Endothelial cell of umbilical vein (primary cell): ENCODE measurements at places on chromosomes 3 and 15. TPM values are rescaled to one million over a fixed set of nuclear protein-coding genes. Genes with fewer than 3 reads are reported as not detected.

DNA sequence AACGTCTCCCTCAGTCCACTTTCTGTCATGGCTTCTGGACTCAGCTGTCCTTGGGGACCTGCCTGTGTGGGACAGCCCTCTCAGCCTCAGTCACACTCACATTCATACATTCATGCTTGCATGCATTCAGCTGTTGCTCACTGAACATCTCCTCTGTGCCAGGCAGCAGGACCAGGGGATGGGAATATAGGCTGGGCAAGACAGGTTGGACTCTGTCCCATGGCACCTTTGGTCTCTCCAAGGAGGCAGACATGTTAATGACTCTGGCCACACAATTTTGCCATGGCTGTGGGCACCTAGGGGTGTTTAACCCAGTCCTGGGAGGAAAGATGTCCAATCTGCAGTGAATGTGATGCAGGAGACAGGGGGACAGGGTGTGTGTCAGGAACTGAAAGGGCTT lies 7.8 kb upstream of the DNAH1 start:
- no peak overlapping the region for H3K4me3 ChIP-seq
- no peaks in the 10 kb centered on the region for H3K36me3 ChIP-seq
- H3K4me1 ChIP-seq: peaks cover 2% of the 10 kb centered on the region
- no peaks in the 10 kb centered on the region for H3K27me3 ChIP-seq
- no peak overlapping the region for H3K27ac ChIP-seq
- DNase-seq: no peak

DNA sequence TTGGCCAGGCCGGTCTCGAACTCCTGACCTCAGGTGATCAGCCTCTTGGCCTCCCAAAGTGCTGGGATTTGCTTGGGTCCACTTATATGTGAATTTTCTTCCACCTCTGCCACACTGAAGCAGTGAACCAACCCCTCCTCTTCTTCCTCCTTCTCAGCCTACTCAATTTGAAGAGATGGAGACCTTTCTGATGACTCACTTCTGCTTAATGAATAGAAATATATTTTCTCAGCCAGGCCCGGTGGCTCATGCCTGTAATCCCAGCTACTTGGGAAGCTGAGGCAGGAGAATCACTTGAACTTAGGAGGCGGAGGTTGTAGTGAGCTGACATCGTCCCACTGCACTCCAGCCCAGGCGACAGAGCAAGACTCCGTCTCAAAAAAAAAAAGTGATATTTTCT lies 46.8 kb upstream of the GATM start:
- H3K4me1 ChIP-seq: no peaks in the 10 kb centered on the region
- H3K36me3 ChIP-seq: peaks cover 6% of the 10 kb centered on the region
- H3K27me3 ChIP-seq: no peaks in the 10 kb centered on the region

GRCh38 chr3:66703501-66703900 lies 202.7 kb upstream of the LRIG1 start:
- no peaks in the 10 kb centered on the region for H3K4me1 ChIP-seq
- H3K27me3 ChIP-seq: peaks cover 3% of the 10 kb centered on the region
- no peaks in the 10 kb centered on the region for H3K36me3 ChIP-seq
- H3K27ac ChIP-seq: no peak overlapping the region

- DNase-seq: peak; percentile 77
- no peaks in the 10 kb centered on the region for H3K36me3 ChIP-seq
- no peak overlapping the region for H3K27ac ChIP-seq
- peaks cover 4% of the 10 kb centered on the region for H3K4me1 ChIP-seq
- no peak overlapping the region for H3K4me3 ChIP-seq
Measured at GRCh38 chr15:70488002-70488605, 275.3 kb downstream of the UACA start.

DNA sequence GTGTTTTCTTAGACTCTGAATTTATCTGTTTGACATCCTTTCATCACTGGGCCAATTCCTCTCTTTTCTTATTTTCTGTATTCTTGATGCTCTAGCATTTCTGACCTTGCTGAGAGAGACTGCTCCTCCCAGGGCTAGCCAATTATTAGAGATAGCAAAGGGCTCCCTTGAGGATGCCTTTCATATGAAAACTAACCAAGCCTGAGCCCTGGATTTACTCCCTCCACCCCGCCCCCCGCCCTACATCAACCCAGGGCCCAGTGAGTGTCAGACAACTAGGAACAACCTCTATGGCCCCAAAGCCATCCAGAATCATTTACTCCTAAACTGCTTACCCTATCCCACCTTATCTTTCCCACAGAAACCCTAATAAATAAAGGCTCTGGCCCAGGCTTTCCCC lies 69.7 kb upstream of the LARS2 start:
- no peaks in the 10 kb centered on the region for H3K4me1 ChIP-seq
- no peak for DNase-seq
- H3K4me3 ChIP-seq: no peak overlapping the region
- H3K27me3 ChIP-seq: peaks cover 4% of the 10 kb centered on the region
- H3K36me3 ChIP-seq: no peaks in the 10 kb centered on the region
- H3K27ac ChIP-seq: no peak overlapping the region

GRCh38 chr3:5431811-5432378 lies 244.4 kb downstream of the EDEM1 start:
- no peaks in the 10 kb centered on the region for H3K27me3 ChIP-seq
- H3K4me3 ChIP-seq: no peak overlapping the region
- H3K36me3 ChIP-seq: no peaks in the 10 kb centered on the region
- H3K4me1 ChIP-seq: no peaks in the 10 kb centered on the region
- DNase-seq: no peak
- no peak overlapping the region for H3K27ac ChIP-seq

GRCh38 chr3:132288357-132288756 lies 28.9 kb upstream of the ACP3 start:
- no peaks in the 10 kb centered on the region for H3K4me1 ChIP-seq
- H3K4me3 ChIP-seq: no peak overlapping the region
- no peak for DNase-seq
- no peak overlapping the region for H3K27ac ChIP-seq
- H3K27me3 ChIP-seq: no peaks in the 10 kb centered on the region

- no peaks in the 10 kb centered on the region for H3K27me3 ChIP-seq
- H3K36me3 ChIP-seq: no peaks in the 10 kb centered on the region
- peak; percentile 66 for DNase-seq
- peak overlapping the region; percentile 70 for H3K27ac ChIP-seq
Measured at GRCh38 chr15:58066042-58066867, 744 bp upstream of the ALDH1A2 start.

DNA sequence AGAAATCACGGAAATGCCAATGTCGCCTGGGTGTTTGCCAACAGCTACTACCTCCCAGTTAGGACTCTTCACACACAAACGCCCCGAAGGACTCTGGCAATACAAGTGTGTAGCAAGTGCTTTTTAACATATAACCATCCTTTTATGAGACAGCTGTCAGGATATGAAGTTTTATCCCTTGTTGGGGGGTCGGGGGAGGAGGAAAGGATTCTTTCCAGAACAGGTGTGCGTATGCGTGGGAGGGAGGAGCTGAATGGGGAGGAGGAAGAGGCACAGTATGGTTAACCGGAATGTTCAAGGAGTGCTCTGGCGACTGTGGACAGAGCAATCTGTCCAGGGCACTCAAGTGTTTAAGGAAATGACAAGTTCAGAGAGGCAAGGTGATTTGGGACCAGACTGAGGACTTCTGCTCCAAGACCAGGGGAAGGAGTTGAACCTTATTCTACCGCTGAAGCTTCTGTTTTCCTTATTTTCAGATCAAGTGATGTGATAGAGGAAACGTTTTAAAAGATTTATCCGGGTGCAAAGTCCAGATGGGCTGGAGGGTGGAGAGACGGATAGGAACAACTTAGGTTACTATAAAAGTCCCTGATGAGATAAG lies 1.3 kb downstream of the TSPAN3 start:
- H3K27me3 ChIP-seq: peaks cover 4% of the 10 kb centered on the region
- peak overlapping the region; percentile 81 for H3K27ac ChIP-seq
- peaks cover 44% of the 10 kb centered on the region for H3K4me1 ChIP-seq

- no peak overlapping the region for H3K4me3 ChIP-seq
- H3K36me3 ChIP-seq: no peaks in the 10 kb centered on the region
- H3K27me3 ChIP-seq: no peaks in the 10 kb centered on the region
- H3K4me1 ChIP-seq: peaks cover 28% of the 10 kb centered on the region
- DNase-seq: peak; percentile 43
- peak overlapping the region; percentile 43 for H3K27ac ChIP-seq
Measured at GRCh38 chr15:74384881-74385643, 17.6 kb upstream of the CYP11A1 start.

- no peaks in the 10 kb centered on the region for H3K36me3 ChIP-seq
- H3K4me3 ChIP-seq: no peak overlapping the region
- H3K27ac ChIP-seq: no peak overlapping the region
Measured at GRCh38 chr15:96561593-96561992, 231.1 kb downstream of the NR2F2 start.

GRCh38 chr3:122105626-122106025 lies 50.5 kb downstream of the CD86 start:
- no peaks in the 10 kb centered on the region for H3K4me1 ChIP-seq
- H3K36me3 ChIP-seq: no peaks in the 10 kb centered on the region
- no peaks in the 10 kb centered on the region for H3K27me3 ChIP-seq
- no peak overlapping the region for H3K27ac ChIP-seq

GRCh38 chr15:43423793-43424192 lies 52.9 kb downstream of the TUBGCP4 start:
- H3K4me1 ChIP-seq: no peaks in the 10 kb centered on the region
- H3K36me3 ChIP-seq: peaks cover 11% of the 10 kb centered on the region
- DNase-seq: no peak

DNA sequence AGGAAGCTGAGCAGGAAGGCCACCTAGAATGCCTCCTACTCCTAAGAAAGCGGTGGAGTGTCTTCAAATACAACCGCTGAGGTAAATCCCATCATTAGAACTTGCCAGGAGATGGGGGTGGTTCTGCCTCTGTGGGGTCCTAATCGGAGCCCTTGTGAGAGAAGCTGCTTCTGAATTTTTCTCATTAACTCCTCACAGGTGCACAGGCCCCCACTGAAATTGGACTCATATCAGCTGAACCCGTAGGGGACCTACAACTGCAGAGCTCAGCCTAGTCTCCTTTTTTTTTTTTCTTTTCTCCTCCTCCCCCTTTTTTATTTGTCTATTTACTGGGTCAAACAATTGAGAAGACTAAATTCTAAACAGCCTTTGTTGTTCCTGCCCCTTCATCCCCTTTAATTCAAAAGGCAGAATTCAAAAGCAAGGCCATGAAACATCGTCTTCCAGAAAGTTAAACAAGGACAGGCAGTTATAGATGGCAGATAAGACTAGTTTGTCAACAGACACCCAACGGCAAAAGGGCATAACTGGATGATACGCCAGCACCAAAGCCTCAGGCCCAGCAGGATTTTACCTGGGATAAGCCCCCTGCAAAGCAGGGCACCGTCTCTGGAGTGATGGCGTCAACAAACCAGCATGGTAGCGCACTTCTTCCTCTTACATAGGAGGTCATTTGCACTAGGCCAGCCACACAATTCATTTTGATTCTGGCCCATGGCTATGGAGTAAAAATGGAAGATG lies 213.7 kb upstream of the HES1 start:
- DNase-seq: no peak
- no peak overlapping the region for H3K27ac ChIP-seq
- H3K4me3 ChIP-seq: no peak overlapping the region
- no peaks in the 10 kb centered on the region for H3K36me3 ChIP-seq

GRCh38 chr3:31485196-31485595 lies 47.5 kb upstream of the STT3B start:
- H3K36me3 ChIP-seq: no peaks in the 10 kb centered on the region
- no peak overlapping the region for H3K27ac ChIP-seq
- no peak overlapping the region for H3K4me3 ChIP-seq
- H3K27me3 ChIP-seq: no peaks in the 10 kb centered on the region
- H3K4me1 ChIP-seq: no peaks in the 10 kb centered on the region

DNA sequence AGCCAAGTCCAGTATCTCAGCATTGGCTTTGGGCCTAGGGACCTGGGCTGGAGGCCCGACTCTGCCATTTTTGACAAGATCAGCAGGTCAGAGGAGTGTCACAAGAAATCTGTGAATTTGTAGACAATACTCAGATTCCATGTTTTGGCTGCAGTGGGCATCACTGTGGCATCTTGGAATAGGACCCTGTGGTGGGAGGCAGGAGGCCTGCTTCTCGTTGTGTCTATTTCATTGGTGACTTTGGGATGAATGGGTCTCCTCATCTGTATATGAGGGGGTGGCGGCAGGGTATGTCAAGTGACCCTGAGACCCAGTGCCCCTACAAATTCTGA lies 3.3 kb downstream of the C15orf39 start:
- H3K36me3 ChIP-seq: peaks cover 42% of the 10 kb centered on the region
- H3K4me3 ChIP-seq: no peak overlapping the region
- H3K27me3 ChIP-seq: no peaks in the 10 kb centered on the region
- H3K27ac ChIP-seq: no peak overlapping the region

GRCh38 chr3:112786002-112786590 lies 60.6 kb downstream of the CD200R1L start:
- no peak overlapping the region for H3K27ac ChIP-seq
- H3K27me3 ChIP-seq: no peaks in the 10 kb centered on the region
- no peaks in the 10 kb centered on the region for H3K36me3 ChIP-seq
- peak; percentile 96 for DNase-seq

- no peak for DNase-seq
- H3K36me3 ChIP-seq: no peaks in the 10 kb centered on the region
- no peak overlapping the region for H3K4me3 ChIP-seq
- no peaks in the 10 kb centered on the region for H3K4me1 ChIP-seq
Measured at GRCh38 chr3:126748701-126749546, 44.9 kb downstream of the CHCHD6 start.

DNA sequence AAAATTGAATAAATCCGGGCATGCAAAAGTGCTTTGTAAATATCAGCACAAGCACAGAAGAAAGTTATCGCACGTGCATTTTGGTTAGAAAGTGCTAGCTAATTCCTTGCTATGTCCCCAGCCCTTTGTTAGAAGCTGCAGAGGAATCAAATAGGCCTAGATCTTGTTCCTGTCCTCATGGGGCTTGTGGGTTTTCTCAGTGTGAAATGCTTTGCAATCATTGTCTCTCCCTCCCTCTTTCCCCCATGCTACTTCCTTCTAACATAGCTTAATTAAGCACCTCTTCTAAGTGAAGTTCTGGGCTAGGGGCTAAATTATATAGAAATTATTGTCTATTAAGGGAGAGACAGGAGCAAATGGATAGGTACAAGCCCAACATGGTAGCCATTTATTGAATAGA lies 271.7 kb downstream of the RPLP1 start:
- no peak overlapping the region for H3K27ac ChIP-seq
- H3K27me3 ChIP-seq: no peaks in the 10 kb centered on the region
- DNase-seq: no peak
- no peak overlapping the region for H3K4me3 ChIP-seq
- no peaks in the 10 kb centered on the region for H3K4me1 ChIP-seq
- no peaks in the 10 kb centered on the region for H3K36me3 ChIP-seq

Gene BCHE
- 0.40 and 0.66 TPM in 2 replicates for polyA plus RNA-seq

Gene PLD1
- 35.7 and 42.0 TPM in 2 replicates for polyA plus RNA-seq

Gene CRTAP
- 213 and 219 TPM in 2 replicates for polyA plus RNA-seq

Gene MUC13
- not detected in 2 replicates for polyA plus RNA-seq

Gene DALRD3
- polyA plus RNA-seq: 60.8 and 66.0 TPM in 2 replicates

Gene ZNF662
- polyA plus RNA-seq: 0.84 and 0.86 TPM in 2 replicates

Gene MED12L
- polyA plus RNA-seq: 0.03 TPM in 2 replicates

Gene CAMP
- not detected in 2 replicates for polyA plus RNA-seq

Gene SLC24A5
- polyA plus RNA-seq: not detected in 2 replicates

Gene NR2E3
- 0.03 and 0.04 TPM in 2 replicates for polyA plus RNA-seq
